ENCODE measurements at places on chromosomes 5 and 9. TPM values are rescaled to one million over a fixed set of nuclear protein-coding genes. Genes with fewer than 3 reads are reported as not detected.

DNA sequence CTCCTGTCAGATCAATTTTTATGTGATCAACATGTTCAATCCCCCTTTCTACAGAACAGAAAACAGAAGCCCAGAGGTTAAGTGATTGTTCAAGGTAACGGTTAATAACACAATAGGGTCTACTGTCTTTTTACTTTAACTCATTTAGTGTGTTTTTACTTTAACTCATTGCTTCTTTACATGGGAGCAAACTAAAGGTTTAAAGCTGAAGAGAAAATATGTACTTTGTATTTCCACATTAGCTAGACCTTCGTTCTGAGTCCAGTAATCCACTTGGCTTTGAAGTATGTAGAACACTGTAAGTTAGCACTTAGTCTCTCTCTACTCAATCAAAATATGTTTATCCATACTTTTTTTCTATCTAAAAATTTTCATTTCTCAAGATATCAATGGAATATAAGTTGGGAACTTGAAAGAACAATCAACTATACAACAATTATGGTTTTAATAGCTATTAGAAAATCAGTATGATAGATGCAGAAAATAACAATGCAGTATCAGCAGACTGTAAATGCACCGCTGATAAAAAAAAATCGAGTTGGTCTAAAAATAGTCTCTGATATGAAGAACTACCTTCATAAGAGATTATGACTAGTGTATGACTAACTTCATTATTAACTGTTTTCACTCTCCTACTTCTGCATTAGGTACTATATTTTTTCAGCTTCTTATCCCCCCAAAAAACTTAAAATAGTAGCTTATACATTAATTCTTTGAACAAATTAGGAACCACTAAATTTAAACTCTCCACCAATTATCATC lies 20.6 kb downstream of the PGGT1B start:
- DNase-seq: no peak

DNA sequence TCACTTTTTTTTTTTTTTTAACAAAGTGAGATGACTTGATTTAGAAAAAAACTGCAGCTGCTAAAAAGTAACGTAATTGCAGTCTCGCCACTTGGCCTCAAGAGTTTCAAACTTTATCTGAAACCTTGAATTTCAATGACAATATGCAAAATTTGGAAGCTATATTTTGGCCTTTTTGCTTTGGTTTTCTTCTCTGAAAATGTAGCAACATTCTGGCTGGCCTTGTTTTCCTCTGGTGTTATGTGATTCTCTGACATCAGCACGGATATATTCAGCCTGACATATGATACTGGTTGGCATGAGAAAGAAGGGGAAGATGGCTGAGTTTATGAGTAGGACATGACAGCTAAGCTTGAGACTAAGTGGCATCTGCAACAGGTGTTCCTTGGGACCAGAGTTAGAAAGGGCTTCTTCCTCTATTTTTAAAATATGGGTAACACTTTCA lies 136.5 kb downstream of the MEF2C start:
- no peak for DNase-seq

DNA sequence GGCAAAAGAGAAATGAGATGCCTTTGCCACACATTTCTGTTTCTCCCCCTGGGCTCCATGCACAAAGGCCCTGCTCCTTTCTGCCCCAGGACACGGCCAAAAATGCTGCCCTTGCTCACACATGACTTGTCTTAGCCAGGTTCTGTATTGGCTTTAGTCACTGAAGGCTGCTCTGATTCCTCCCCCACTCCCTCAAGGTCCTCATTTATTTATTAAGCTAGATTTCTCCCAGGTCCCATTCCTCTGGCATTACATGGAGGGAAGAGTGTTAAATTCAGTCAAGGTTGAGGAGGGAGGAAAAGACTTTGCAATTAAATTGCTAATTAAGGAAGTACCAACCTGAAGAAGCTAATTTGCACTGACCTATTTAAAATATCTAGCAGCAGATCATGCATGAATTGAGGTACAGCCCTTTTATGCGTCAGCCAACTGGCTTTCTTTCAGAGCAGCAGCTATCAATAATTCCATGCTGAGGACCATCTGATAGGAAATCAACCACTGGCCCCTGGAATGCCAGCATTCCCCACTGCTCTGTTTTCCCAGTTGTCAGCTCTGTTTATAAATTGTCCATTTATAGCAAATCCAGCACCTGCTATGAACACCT lies 81.2 kb upstream of the MAP3K1 start:
- DNase-seq: no peak

DNA sequence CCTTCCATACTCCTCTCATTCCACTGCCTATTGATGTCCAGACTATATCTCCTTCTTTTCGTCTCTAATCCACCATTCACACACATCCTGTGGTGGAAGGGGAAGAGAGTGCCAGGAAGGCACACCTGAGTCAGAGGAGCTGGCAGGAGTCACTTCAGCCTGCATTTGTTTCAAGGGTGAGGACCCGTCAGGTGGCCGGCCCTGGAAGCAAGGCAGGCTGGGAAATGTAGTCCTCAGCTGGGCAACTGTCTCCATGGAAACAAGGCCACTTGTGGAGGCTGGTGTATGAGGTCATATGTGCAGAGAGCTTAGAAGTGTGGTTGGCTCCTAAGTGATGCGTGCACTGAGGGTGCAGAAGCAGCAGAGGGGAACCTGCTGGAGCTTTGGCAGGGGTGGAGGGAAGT lies 278.4 kb downstream of the NSG2 start:
- no peak for DNase-seq

- DNase-seq: no peak
Measured at GRCh38 chr9:109048822-109049221, 35.5 kb upstream of the CTNNAL1 start.

GRCh38 chr5:36276864-36277263 lies 24.8 kb downstream of the RANBP3L start:
- DNase-seq: no peak

- DNase-seq: no peak
Measured at GRCh38 chr9:38254151-38254550, 138.4 kb upstream of the ALDH1B1 start.

DNA sequence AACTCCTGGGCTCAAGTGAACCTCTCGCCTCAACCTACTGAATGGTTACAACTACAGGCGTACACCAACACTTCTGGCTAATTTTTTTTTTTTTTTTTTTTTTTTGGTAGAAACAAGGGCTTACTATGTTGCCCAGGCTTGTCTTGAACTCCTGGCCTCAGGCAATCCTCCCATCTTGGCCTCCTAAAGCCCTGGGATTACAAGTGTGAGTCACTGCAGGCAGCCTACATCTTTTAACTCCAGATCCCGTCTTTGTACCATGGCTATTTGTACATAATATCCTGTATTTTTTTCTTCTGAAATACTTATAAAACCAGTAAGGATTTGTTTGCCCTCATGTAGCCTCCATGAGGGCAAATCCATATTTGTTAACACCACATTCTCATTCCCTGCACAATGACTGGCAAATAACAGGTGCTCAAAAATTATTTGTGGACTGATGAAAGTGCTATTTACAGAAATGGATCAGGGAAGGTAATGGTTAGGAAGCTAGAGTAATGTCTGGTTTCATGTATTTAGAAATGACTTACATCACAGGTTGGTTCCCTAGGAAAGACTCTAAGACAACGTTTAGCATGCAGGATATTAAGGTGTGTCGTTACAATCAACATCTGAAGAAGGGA lies 51.9 kb upstream of the POU5F2 start:
- no peak for DNase-seq

GRCh38 chr5:137310051-137310730 lies 188.9 kb downstream of the SPOCK1 start:
- DNase-seq: no peak

DNA sequence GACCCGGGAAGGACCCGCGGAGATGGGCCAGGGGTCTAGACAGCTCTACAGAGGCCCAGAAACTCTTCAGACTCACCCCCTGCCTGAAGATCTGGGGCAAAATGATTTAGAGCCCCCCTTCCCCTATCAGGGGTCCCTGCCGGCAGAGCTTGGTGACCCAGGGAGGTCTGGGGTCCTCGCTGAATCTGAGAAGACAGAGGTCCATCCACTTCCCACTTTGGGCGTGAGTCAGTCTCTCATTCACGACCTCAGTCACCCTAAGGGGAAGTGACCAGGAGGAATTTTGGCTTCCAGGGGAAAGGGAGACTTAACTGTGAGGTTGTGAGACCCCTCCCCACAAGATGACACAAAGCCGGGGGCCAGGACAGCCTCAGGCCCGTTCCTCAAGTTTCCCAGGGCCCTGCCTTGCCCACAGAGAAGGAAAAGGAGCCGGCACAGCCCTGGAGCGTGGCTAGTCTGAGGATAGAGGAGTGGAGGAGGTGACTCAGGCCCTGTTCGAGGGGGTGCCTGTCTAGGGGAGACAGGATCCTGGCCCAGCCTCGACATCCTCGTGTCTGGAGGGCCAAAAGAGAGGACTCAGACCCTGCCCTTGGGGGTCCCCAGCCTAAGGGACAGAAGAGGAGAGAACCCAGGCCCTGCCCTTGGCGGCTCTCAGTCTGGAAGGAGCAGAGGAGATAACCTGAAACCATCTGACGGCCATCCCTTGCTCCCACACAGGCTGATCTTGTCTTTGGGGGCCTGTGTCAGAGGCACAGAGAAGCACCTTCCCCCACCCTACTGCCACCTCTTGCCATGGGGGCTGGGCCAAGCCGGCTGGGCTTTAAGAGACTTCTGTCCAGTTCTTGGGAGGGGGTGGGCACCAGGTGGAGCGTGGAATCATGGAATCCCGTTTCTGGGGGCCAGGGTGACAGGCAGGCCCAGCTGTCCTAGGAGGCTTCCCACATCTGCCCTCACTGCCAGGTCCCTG lies 889 bp downstream of the PDLIM4 start:
- peak; percentile 44 for DNase-seq

- no peak for DNase-seq
Measured at GRCh38 chr5:11918463-11919045, 14.3 kb upstream of the CTNND2 start.

GRCh38 chr5:63961125-63961597 lies 1.1 kb downstream of the HTR1A start:
- no peak for DNase-seq

DNA sequence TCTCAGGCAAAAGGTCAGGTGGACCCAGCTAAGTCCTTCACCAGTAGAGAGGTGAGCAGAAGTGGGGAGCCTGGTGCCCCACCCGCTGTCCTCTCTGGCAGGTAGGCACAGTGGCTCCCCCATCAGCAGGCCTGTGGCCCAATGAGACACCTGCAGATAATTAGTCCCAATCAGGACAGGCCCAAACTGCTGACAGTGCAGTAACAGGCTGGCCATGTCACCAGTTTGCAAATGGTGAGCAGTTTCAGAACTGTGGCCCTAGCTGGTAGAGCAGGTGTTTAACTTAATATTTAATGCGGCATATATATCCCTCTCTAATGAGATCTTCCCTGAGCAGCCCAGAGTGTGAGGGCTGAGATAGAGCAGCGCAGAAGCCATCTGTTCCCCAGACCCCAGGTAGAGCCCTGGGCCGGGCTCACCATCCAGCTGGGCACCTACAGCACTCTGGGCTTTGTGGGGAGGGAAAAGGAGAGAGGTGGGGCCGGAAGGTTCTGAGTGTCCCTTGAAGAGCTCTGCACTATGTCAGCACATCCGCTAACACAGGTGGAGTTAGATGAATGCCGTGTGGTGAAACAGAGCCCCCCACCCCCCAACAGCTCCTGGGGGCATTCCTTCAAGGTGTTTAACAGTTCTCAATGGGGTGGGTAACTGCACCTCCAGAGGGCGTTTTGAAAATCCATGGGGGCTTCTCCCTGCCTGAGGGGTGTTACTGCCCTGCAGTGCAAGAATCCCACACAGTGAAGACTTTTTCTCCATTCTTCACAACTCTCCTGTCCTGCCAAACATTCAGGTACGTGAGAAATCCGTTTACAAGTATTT lies 120.5 kb downstream of the PAX5 start:
- no peak for DNase-seq

GRCh38 chr5:179297486-179298180 lies 47.6 kb downstream of the ADAMTS2 start:
- DNase-seq: no peak

GRCh38 chr5:98768160-98768959 lies 5.1 kb upstream of the RGMB start:
- DNase-seq: no peak

DNA sequence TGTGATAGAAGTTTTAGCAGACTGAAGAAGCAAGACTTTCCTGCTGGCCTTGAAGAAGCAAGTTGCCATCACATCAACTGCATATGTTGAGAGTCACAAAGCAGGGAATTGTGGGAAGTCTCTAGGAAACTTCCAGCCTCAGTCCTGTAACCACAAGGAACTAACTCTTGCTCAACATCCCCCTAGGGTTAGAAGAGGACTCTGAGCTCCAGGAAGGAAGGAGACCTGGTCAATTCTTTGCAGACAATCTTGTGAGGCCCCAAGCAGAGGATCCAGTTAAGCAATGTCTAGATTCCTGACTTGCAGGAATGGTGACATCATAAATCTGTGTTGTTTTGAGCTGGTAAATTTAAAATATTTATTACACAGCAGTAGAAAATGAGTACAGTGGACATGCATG lies 18.6 kb upstream of the ZNF366 start:
- no peak for DNase-seq

- no peak for DNase-seq
Measured at GRCh38 chr9:73155968-73156864, 4.6 kb downstream of the ANXA1 start.

DNA sequence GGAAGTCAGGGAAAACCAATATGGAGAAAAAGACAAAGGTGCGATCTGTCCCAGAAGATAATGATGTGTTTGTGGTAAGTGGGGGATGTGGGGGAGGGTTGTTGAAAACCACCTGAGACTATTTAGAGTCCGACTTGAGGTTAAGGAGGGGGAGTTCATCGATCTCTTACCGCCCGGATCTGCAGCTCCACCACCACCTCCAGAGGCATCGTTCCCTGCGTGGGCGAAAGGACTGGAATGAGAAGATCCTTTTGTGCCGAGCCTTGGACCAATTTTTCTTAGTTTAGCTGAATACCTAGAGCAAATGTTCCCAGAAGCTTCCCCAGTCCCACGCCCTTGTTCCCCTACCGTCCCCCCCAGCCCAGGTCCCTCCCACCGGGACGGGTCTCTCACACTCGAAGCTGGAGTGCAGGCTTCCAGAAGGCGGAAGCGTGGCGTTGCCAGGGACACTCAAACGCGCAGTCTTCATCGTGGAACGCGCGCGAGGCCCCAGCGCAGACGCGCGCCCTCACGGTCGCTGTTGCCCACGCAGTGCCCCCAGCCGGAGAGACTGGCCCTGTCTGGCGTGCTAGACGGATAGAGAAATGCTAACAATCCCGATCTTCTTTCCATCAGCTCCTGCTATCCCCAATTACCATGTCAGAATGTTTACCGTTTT lies at the start of gene SPATA6L:
Gene SPATA6L, minus strand, starts transcription at position 439 of the 658 bp plus-strand sequence. Its CDS starts 230 bp downstream, at position 209.
- DNase-seq: peak; percentile 83

GRCh38 chr9:75108571-75108970 lies 20.3 kb downstream of the OSTF1 start:
- DNase-seq: peak; percentile 51

The ORM2 gene
- total RNA-seq: not detected

The ARSI gene
- 0.84 TPM for total RNA-seq

The CTXN3 gene
- not detected for total RNA-seq

The TNFSF15 gene
- total RNA-seq: 0.03 TPM

The PCDHB14 gene
- 5.8 TPM for total RNA-seq

The TEK gene
- 19.2 TPM for total RNA-seq

The PHF24 gene
- 0.47 TPM for total RNA-seq

The HTR4 gene
- 8.8 TPM for total RNA-seq

The PRRX2 gene
- 1.8 TPM for total RNA-seq

The SLC45A2 gene
- total RNA-seq: 0.15 TPM

The PCDHGA5 gene
- total RNA-seq: 3.5 TPM

The PCDHB13 gene
- total RNA-seq: 5.3 TPM

Measured in left cardiac atrium (tissue), 4 donors.